Activated T-helper 2 cell treated with anti-CD3 and anti-CD28 coated beads, Interferon-gamma antibody, Interleukin-2, Interleukin-4, amounts not matched to agents 10 μg/mL and 5 μg/mL and 100 μg/mL, durations not matched to agents 14 hours and 24 hours and 36 hours (primary cell): ENCODE measurements at places on chromosomes 3 and 15. TPM values are rescaled to one million over a fixed set of nuclear protein-coding genes. Genes with fewer than 3 reads are reported as not detected.

ERICH6 gene
- total RNA-seq = 0.21 and 0.39 TPM in 2 replicates

GPR160 gene
- total RNA-seq = 7.7 and 9.6 TPM in 2 replicates

CSPG5 gene
- 1.1 and 1.7 TPM in 2 replicates for total RNA-seq

ARHGAP31 gene
- 13.2 and 14.0 TPM in 2 replicates for total RNA-seq

NPRL2 gene
- total RNA-seq = 34.5 and 42.7 TPM in 2 replicates

ANKRD34C gene
- not detected in 2 replicates for total RNA-seq

SLC22A13 gene
- 0.51 and 0.78 TPM in 2 replicates for total RNA-seq

CSTA gene
- total RNA-seq = not detected in 2 replicates

TMEM158 gene
- total RNA-seq = 1.7 and 1.9 TPM in 2 replicates

MYNN gene
- 13.8 and 15.5 TPM in 2 replicates for total RNA-seq

HRG gene
- total RNA-seq = not detected in 2 replicates

BTLA gene
- total RNA-seq = 31.1 and 35.7 TPM in 2 replicates

- DNase-seq = no peak
- no peak overlapping the region for H3K27ac ChIP-seq
- no peaks in the 10 kb centered on the region for H3K36me3 ChIP-seq
- no peaks in the 10 kb centered on the region for H3K27me3 ChIP-seq
- no peak overlapping the region for H3K4me3 ChIP-seq
Measured at GRCh38 chr3:81502236-81502635, 259.2 kb downstream of the GBE1 start.

DNA sequence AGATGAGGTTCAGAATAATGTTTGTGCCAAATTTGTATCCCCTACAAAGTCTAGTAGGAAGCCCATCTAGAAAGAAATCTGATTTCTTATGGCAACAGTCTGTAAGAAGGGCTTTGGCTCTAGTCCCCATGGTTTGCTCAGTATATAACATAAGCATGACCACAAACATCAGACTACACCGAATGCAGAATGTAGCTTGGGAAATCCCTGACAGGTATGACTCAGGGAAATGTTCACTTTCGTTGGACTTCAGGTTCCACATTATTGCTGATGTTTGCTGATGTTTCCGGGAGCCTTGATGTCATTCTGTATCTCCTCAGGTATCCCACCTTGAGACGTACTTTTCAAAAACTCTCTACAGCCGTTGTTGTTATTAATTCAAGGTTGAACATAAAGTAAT is 304.4 kb upstream of the TGFBR2 start:
- no peak overlapping the region for H3K27ac ChIP-seq
- no peaks in the 10 kb centered on the region for H3K27me3 ChIP-seq
- H3K4me3 ChIP-seq = no peak overlapping the region
- DNase-seq = no peak
- H3K4me1 ChIP-seq = peaks cover 7% of the 10 kb centered on the region
- H3K36me3 ChIP-seq = peaks cover 3% of the 10 kb centered on the region

DNA sequence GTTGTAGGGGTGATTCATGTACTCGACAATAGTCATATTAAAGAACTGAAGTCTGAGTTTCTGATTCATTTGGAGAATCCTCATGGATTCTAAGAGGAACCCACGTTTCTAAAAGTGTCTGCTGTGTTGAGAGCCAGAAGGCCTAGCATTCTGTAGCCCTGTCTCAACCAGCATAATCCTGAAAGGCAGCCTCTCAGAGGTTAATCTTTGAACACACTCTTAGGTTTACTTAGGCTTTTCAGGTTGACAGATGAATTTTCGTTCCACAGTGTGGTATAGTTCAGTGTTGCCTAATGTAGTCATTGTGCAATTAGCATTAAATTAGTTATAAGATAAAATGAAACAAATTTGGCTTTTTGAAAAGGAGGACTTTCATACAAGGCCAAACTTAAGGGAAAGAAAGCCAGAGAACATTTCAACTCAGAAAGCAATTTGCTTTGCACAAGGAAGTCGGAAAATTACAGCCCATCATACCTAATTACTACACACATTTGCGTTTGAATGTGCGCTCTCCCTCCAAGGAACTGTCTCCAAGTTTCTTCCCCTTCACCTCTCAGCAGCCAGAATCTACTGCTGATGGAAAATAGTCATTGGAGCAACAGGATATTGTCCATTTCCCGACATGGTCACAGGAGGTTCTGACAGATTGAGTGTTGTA is 42.0 kb downstream of the AGBL1 start:
- DNase-seq = no peak
- no peak overlapping the region for H3K4me3 ChIP-seq
- H3K27ac ChIP-seq = no peak overlapping the region
- H3K4me1 ChIP-seq = no peaks in the 10 kb centered on the region
- no peaks in the 10 kb centered on the region for H3K36me3 ChIP-seq

DNA sequence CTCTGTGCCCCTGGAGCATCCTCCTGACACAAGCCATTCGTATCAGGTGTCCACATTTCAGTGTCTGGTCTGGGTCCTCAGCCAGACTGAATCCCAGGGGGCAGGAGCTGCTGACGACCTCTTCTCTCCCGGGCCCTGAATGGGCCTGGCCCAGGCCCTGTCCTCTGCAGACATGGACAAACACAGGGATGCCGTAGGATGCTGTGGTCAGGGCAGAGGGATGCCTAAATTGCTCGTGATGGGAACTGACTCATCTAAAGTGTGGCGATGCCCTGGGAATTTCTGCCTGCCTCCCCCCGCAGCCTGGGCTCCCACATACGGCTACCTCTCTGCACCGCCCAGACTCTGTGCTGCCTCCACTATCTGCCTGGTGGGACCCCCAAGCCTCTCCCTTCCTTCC is 58.5 kb upstream of the CTSH start:
- DNase-seq = no peak
- peaks cover 15% of the 10 kb centered on the region for H3K4me1 ChIP-seq
- H3K27me3 ChIP-seq = peaks cover 2% of the 10 kb centered on the region
- no peaks in the 10 kb centered on the region for H3K36me3 ChIP-seq
- H3K27ac ChIP-seq = no peak overlapping the region

DNA sequence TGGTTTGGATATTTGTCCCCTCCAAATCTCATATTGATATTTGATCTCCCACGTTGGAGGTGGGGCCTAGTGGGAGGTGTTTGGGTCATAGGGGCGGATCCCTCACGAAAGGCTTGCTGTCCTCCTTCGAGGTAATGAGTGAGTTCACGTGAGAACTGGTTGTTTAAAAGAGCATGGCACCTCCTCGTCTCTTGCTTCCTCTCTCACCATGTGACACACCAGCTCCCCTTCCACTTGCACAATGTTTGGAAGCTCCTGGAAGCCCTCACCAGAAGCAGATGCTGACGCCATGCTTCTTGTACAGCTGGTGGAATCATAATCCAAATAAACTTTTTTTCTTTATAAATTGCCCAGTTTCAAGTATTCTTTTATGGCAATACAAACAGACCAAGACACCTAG is 38.6 kb downstream of the RFTN1 start:
- DNase-seq = no peak
- no peak overlapping the region for H3K27ac ChIP-seq
- peaks cover 96% of the 10 kb centered on the region for H3K36me3 ChIP-seq
- H3K4me1 ChIP-seq = peaks cover 50% of the 10 kb centered on the region

- peaks cover 9% of the 10 kb centered on the region for H3K27me3 ChIP-seq
- H3K4me1 ChIP-seq = peaks cover 3% of the 10 kb centered on the region
- no peak overlapping the region for H3K27ac ChIP-seq
- no peak overlapping the region for H3K4me3 ChIP-seq
- H3K36me3 ChIP-seq = no peaks in the 10 kb centered on the region
Measured at GRCh38 chr15:101399431-101399830, 90.1 kb downstream of the PCSK6 start.

GRCh38 chr3:177725165-177725564 is 527.9 kb upstream of the TBL1XR1 start:
- H3K36me3 ChIP-seq = no peaks in the 10 kb centered on the region
- peaks cover 3% of the 10 kb centered on the region for H3K4me1 ChIP-seq
- no peaks in the 10 kb centered on the region for H3K27me3 ChIP-seq
- no peak overlapping the region for H3K27ac ChIP-seq
- no peak for DNase-seq
- no peak overlapping the region for H3K4me3 ChIP-seq

DNA sequence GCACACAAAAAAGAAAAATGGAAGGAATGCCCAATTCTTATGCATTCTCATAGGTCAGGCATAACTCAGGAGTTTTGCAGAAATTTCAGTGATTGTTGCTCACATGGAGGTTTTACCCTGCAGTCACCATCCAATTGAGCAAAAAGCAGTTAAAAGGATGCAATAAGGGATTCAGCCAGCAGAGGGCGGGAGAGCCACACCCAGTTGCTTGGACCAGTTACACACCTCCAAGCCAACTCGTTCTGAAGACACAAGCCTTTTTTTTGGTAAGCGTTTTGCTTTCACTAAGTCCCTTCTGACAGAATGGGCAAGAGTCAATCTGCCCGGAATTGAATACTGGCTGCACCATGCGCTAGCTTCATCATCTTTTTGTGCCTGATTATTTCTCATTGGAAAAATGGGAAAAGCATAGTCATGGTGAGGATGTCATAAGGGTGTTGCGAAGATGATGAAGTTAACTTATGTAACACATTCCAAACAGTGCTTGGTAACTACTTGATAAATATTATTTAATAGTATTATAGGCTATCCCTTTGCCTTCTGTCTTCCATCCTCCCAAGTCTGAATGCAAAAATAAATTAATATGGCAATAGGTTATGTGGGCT is 154.4 kb upstream of the SGO1 start:
- H3K4me1 ChIP-seq = no peaks in the 10 kb centered on the region
- no peaks in the 10 kb centered on the region for H3K36me3 ChIP-seq
- no peaks in the 10 kb centered on the region for H3K27me3 ChIP-seq
- DNase-seq = peak; percentile 40
- H3K27ac ChIP-seq = no peak overlapping the region
- no peak overlapping the region for H3K4me3 ChIP-seq

DNA sequence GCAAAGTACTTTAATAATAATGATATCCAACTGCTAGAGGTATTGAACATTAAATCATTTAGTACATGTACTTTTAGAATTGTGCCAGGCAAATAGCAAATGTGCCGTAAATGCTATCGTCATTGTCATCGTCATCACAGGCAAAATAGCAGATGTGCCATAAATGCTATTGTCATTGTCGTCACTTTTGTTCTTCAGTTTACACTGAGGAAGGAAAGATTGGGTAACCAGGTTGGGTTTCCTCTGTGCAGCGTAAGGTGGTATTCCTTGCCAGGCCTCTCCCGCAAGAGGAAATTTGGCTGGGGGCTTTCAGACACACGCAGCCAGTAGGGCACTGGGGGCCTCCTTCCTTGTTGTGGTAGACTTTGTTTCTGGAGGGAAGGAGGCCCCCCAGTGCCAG is 26.4 kb downstream of the ABHD17C start:
- H3K4me3 ChIP-seq = no peak overlapping the region
- H3K4me1 ChIP-seq = no peaks in the 10 kb centered on the region
- H3K36me3 ChIP-seq = no peaks in the 10 kb centered on the region
- peaks cover 2% of the 10 kb centered on the region for H3K27me3 ChIP-seq

DNA sequence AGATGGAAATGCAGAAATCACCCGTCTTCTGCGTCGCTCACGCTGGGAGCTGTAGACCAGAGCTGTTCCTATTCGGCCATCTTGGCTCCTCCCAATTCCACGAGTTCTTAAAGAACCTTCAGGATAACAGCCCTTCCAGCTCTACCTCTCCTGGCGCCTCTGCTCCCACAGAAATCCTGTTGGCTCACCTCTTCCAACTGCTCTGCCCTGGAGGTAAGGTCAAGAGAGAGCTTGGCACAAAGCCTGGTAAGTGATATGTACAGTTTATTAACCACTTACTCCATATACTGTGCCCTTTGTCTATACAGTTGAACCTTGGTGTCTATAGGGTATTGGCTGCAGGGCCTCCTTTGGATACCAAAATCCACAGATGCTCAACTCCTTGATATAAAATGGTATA is 17.8 kb upstream of the FGF12 start:
- H3K36me3 ChIP-seq = no peaks in the 10 kb centered on the region
- H3K27ac ChIP-seq = no peak overlapping the region
- H3K27me3 ChIP-seq = no peaks in the 10 kb centered on the region

DNA sequence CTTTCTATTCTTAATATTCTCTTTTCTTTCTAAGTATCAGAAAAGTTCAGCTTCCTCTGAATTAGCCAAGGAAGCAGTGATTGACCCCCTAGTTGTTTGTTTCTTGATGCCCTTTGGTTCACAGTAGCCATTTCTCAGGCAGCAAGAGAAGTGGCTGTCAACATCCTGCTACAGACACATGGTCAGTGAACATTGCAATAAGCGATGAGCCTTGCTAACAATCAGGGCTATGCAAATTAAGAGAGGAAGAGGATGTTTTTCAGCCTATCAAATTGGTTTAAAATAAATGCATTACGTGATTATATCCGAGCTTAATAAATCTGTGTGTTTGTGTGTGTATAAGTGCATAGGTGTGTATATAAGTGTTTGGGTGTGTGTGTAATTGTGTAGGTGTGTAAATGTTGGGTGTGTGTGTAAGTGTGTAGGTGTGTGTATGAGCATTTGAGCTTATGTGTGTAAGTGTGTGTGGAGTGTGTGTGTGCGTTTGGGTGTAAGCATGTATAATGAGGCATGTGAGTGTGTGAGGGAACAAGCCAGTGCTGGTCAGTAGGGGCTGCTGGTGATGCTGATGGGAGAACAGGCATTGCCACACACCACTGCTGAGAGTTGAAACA is 78.1 kb upstream of the XCR1 start:
- peaks cover 10% of the 10 kb centered on the region for H3K36me3 ChIP-seq
- DNase-seq = no peak
- H3K27ac ChIP-seq = no peak overlapping the region
- peaks cover 49% of the 10 kb centered on the region for H3K27me3 ChIP-seq
- peaks cover 26% of the 10 kb centered on the region for H3K4me1 ChIP-seq
- H3K4me3 ChIP-seq = no peak overlapping the region

DNA sequence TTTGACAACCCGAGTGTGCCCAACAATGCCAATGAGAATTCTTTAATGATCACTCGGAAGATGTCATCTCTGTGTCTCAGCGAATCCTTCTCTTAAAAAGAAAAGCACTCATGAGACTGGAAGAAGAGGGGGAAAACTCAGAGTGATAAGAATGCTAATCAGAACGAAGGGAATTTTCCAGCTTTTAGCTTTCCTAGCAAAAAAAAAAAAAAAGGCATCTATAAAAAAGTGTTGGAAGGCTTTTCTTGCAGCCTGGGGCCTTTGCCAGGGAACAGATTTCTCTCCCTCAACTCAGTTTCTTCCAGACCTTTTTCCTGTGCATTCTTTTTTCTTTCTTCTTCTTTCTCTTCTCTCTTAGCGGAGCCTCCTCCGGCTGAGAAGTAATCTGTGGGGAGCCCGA is 80.5 kb upstream of the NEO1 start:
- no peaks in the 10 kb centered on the region for H3K36me3 ChIP-seq
- no peaks in the 10 kb centered on the region for H3K4me1 ChIP-seq
- no peak overlapping the region for H3K4me3 ChIP-seq
- H3K27me3 ChIP-seq = peaks cover 21% of the 10 kb centered on the region
- no peak for DNase-seq

GRCh38 chr3:119148493-119149180 is 2.7 kb downstream of the TEX55 start:
- no peak for DNase-seq
- no peaks in the 10 kb centered on the region for H3K36me3 ChIP-seq
- H3K27me3 ChIP-seq = peaks cover 2% of the 10 kb centered on the region
- no peak overlapping the region for H3K27ac ChIP-seq
- H3K4me3 ChIP-seq = no peak overlapping the region

GRCh38 chr15:45454814-45455213 is 67.7 kb downstream of the SLC30A4 start:
- no peaks in the 10 kb centered on the region for H3K36me3 ChIP-seq
- H3K27ac ChIP-seq = peak overlapping the region; percentile 81
- peak; percentile 78 for DNase-seq
- H3K4me1 ChIP-seq = peaks cover 51% of the 10 kb centered on the region
- H3K4me3 ChIP-seq = peak overlapping the region; percentile 48
- peaks cover 1% of the 10 kb centered on the region for H3K27me3 ChIP-seq
